ENCODE measurements at places on chromosomes 11 and 22. TPM values are rescaled to one million over a fixed set of nuclear protein-coding genes. Genes with fewer than 3 reads are reported as not detected.

GRCh38 chr11:10485646-10486045 lies 30.6 kb downstream of the AMPD3 start:
- no peaks in the 10 kb centered on the region for H3K4me1 ChIP-seq
- no peak for DNase-seq
- H3K27ac ChIP-seq: no peak overlapping the region
- no peak overlapping the region for H3K4me3 ChIP-seq
- no peaks in the 10 kb centered on the region for H3K36me3 ChIP-seq
- no peaks in the 10 kb centered on the region for H3K27me3 ChIP-seq

GRCh38 chr11:57834852-57835251 lies 73.2 kb downstream of the CTNND1 start:
- H3K27ac ChIP-seq: no peak overlapping the region
- no peak for DNase-seq
- no peaks in the 10 kb centered on the region for H3K4me1 ChIP-seq
- H3K27me3 ChIP-seq: no peaks in the 10 kb centered on the region
- H3K36me3 ChIP-seq: no peaks in the 10 kb centered on the region

GRCh38 chr11:134740590-134741261 lies 328.7 kb upstream of the B3GAT1 start:
- no peak overlapping the region for H3K27ac ChIP-seq
- no peak for DNase-seq
- no peaks in the 10 kb centered on the region for H3K4me1 ChIP-seq
- H3K4me3 ChIP-seq: no peak overlapping the region
- no peaks in the 10 kb centered on the region for H3K27me3 ChIP-seq

GRCh38 chr11:133897331-133897650 lies 52.0 kb upstream of the SPATA19 start:
- H3K4me1 ChIP-seq: no peaks in the 10 kb centered on the region
- no peaks in the 10 kb centered on the region for H3K36me3 ChIP-seq
- H3K27ac ChIP-seq: no peak overlapping the region
- H3K4me3 ChIP-seq: no peak overlapping the region
- no peaks in the 10 kb centered on the region for H3K27me3 ChIP-seq

DNA sequence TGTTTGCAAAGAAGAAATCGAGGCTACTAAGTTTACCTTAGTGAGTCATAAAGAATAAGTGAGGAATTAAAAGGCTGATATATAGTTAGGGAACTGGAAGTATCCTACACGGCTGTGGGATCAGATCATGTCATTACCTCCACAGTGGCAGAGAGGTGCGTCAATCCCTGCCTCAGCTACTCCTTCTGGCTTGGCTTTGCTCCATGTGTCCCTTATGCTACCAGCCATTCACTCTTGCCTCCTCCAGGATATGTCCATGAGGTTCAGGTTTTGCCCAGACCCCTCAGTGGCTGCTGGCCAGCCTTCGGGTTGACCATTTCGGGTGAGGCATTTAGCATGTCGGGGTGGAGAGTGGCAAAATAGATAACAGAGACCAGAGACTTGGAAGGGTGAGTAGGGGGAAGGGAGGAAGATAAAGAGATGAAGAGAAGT lies 153.4 kb downstream of the LDLRAD3 start:
- no peaks in the 10 kb centered on the region for H3K4me1 ChIP-seq
- no peak overlapping the region for H3K4me3 ChIP-seq
- no peak for DNase-seq

Gene IFT27
- 10.5 TPM for total RNA-seq

- H3K27ac ChIP-seq: no peak overlapping the region
- DNase-seq: peak; percentile 31
- H3K4me1 ChIP-seq: no peaks in the 10 kb centered on the region
- no peaks in the 10 kb centered on the region for H3K27me3 ChIP-seq
- H3K4me3 ChIP-seq: no peak overlapping the region
These were observed 195.7 kb downstream of the CTTN start for GRCh38 chr11:70594031-70594430.

DNA sequence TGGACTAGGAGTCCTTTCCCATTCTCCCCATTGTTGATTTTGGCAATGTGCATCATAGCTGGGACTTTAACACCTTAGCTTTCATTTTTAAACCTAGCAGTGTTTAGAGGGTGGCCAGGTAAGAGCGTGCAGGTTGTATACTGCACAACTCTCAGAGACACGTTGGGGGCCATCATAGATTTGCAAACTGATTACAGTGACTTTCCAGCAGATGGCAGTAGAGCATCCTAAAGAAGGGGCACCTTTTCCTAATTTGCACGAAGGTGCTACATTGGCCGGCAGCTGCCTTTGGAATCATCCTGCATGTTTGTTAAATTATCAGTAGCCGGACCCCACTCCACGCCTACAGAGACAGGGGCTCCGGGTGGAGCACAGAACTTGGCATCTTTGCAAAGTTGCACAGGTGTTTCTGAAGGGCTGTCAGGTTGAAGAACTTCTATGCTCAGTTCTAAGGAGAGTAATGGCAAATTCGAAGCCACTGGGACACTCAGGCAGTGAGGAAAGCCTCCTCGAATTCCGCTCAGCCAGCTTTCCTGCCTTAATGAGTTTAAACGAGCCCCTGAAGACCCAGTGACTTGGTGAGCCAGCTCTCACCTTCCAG lies 7.7 kb downstream of the LHFPL7 start:
- no peak overlapping the region for H3K4me3 ChIP-seq
- H3K4me1 ChIP-seq: no peaks in the 10 kb centered on the region
- H3K27me3 ChIP-seq: no peaks in the 10 kb centered on the region
- no peak overlapping the region for H3K27ac ChIP-seq
- no peak for DNase-seq

GRCh38 chr11:4008116-4008515 lies 86.5 kb upstream of the RRM1 start:
- no peak for DNase-seq
- no peaks in the 10 kb centered on the region for H3K27me3 ChIP-seq
- H3K4me1 ChIP-seq: no peaks in the 10 kb centered on the region
- no peak overlapping the region for H3K27ac ChIP-seq

Gene TEX12
- total RNA-seq: 0.31 TPM

GRCh38 chr11:548700-549603 lies 11.6 kb downstream of the LMNTD2 start:
- H3K36me3 ChIP-seq: no peaks in the 10 kb centered on the region
- no peak overlapping the region for H3K4me3 ChIP-seq
- no peaks in the 10 kb centered on the region for H3K27me3 ChIP-seq
- no peak overlapping the region for H3K27ac ChIP-seq
- no peak for DNase-seq

DNA sequence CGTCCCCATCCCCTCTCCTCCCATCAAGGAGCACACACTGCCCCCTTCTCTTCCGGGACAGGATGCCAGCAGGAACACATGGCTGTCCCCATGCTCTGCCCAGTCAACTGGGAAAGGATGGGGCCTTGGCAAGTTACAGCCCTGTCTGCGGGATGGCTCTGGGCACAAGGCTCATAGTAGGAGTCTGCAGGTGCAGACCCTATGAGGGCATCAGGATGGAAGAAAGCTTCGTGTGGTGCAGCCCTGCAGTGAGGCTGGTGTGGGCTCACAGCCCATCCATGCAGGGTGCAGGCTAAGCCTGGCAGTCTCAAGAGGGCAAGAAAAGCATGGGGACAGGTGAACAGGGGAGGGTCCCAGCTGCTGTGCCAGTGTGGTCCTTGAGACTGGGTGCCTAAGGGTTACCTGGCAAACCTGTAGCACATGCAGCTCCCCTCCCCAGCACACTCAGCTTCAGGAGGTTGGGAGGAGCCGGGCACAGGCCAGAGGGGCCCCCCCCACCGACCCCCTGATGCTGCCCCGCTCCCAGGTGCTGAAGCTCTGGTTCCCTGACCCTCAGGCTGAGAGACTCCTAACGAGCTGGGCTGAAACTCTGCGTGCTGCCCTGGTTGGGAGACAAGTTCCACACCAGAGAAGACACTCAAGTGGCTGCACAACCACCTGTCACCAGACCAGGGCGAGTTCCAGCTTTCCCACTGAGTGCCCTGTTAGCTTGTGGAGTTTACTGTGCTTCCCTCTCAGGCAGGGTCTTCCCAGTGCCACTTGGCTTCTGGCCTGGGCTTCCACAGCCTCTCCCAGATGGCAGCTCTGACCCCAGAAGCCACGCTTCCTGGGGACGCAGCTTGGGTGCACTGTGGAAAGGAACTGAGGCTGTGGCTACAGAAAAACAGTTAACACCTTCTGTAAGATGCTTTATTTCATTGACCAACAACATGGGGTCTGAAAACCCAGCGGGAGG lies 3.3 kb upstream of the SCARF2 start:
- H3K4me1 ChIP-seq: peaks cover 12% of the 10 kb centered on the region
- peaks cover 12% of the 10 kb centered on the region for H3K27me3 ChIP-seq
- peak; percentile 35 for DNase-seq
- no peak overlapping the region for H3K4me3 ChIP-seq

Gene SUSD2
- 0.79 TPM for total RNA-seq

Gene SIPA1
- 26.4 TPM for total RNA-seq

- no peaks in the 10 kb centered on the region for H3K27me3 ChIP-seq
- H3K36me3 ChIP-seq: no peaks in the 10 kb centered on the region
- DNase-seq: peak; percentile 64
- no peaks in the 10 kb centered on the region for H3K4me1 ChIP-seq
- H3K27ac ChIP-seq: no peak overlapping the region
- no peak overlapping the region for H3K4me3 ChIP-seq
These were observed 15.9 kb downstream of the PTPN5 start for GRCh38 chr11:18775492-18776292.

Gene EMID1
- 2.0 TPM for total RNA-seq

Gene MMP13
- not detected for total RNA-seq

GRCh38 chr11:12411393-12411792 lies 34.0 kb downstream of the PARVA start:
- H3K27me3 ChIP-seq: no peaks in the 10 kb centered on the region
- no peak overlapping the region for H3K27ac ChIP-seq
- no peak for DNase-seq

- no peaks in the 10 kb centered on the region for H3K4me1 ChIP-seq
- H3K27me3 ChIP-seq: no peaks in the 10 kb centered on the region
- no peak overlapping the region for H3K4me3 ChIP-seq
These were observed 337.0 kb downstream of the SHANK2 start for GRCh38 chr11:70915158-70915985.

- no peaks in the 10 kb centered on the region for H3K4me1 ChIP-seq
- no peaks in the 10 kb centered on the region for H3K36me3 ChIP-seq
- H3K27me3 ChIP-seq: no peaks in the 10 kb centered on the region
- no peak overlapping the region for H3K4me3 ChIP-seq
- no peak for DNase-seq
These were observed 22.6 kb upstream of the GNAZ start for GRCh38 chr22:23047742-23048141.

DNA sequence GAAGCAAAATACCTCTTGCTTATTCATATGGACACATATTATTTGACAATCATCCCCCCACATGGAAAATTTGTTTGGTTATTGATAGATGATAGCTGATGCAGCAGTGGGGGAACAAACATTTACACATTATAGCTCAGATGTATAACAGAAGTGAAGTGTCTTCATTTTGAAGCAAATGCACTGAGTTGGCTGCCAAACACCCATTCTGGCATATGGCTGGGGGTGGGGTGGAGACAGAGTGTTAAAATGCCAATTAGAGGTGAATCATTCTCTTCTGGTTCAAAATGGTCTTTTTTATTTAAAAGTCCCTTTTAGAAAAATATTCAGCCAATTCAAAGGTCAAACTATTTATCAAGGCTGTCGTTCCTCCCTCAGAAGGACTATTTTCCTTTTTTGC lies 157.3 kb upstream of the TRPC6 start:
- H3K4me3 ChIP-seq: no peak overlapping the region
- H3K27me3 ChIP-seq: no peaks in the 10 kb centered on the region
- H3K36me3 ChIP-seq: no peaks in the 10 kb centered on the region
- no peaks in the 10 kb centered on the region for H3K4me1 ChIP-seq

DNA sequence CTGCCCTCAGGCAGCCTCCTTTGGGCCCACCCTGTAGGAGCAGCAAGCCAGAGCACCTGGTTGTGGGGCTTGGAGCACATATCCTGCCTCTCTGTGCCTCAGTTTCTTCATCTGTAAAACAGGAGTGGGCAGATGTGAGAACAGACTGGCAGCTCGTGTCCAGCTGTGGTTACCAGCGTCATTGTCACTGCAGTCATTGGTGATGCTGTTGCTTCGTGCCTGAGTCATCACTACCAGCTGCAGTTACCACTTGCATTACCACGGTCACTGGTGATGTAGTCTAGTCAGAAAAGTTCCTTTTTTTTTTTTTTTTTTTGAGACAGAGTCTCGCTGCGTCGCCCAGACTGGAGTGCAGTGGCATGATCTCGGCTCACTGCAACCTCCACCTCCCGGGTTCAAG lies 20.4 kb downstream of the RSPH14 start:
- DNase-seq: no peak
- H3K27me3 ChIP-seq: no peaks in the 10 kb centered on the region
- H3K4me3 ChIP-seq: no peak overlapping the region
- H3K36me3 ChIP-seq: no peaks in the 10 kb centered on the region

DNA sequence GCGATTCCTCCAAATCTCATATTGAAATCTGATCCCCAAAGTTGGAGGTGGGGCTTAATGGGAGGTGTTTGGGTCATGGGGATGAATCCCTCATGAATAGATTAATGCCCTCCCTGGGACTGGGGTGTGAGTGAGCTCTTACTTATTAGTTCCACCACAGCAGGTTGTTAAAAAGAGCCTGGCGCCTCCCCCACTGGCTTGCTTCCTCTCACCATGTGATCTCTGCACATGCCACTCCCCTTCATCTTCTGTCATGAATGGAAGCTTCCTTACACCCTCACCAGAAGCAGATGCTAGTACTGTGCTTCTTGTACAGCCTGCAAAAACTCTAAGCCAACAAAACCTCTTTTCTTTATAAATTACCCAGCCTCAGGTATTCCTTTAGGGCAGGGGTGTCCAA lies 8.8 kb downstream of the RRAS2 start:
- no peak for DNase-seq
- H3K4me1 ChIP-seq: peaks cover 20% of the 10 kb centered on the region
- H3K27me3 ChIP-seq: no peaks in the 10 kb centered on the region

- H3K27me3 ChIP-seq: no peaks in the 10 kb centered on the region
- H3K27ac ChIP-seq: no peak overlapping the region
- H3K4me1 ChIP-seq: no peaks in the 10 kb centered on the region
- H3K36me3 ChIP-seq: no peaks in the 10 kb centered on the region
These were observed 37.2 kb downstream of the GRIK4 start for GRCh38 chr11:120548682-120549209.

Gene MIOX
- not detected for total RNA-seq

GRCh38 chr11:77080643-77081210 lies 14.0 kb downstream of the CAPN5 start:
- peaks cover 22% of the 10 kb centered on the region for H3K4me1 ChIP-seq
- H3K27me3 ChIP-seq: no peaks in the 10 kb centered on the region
- no peak overlapping the region for H3K27ac ChIP-seq
- no peak overlapping the region for H3K4me3 ChIP-seq
- H3K36me3 ChIP-seq: no peaks in the 10 kb centered on the region

DNA sequence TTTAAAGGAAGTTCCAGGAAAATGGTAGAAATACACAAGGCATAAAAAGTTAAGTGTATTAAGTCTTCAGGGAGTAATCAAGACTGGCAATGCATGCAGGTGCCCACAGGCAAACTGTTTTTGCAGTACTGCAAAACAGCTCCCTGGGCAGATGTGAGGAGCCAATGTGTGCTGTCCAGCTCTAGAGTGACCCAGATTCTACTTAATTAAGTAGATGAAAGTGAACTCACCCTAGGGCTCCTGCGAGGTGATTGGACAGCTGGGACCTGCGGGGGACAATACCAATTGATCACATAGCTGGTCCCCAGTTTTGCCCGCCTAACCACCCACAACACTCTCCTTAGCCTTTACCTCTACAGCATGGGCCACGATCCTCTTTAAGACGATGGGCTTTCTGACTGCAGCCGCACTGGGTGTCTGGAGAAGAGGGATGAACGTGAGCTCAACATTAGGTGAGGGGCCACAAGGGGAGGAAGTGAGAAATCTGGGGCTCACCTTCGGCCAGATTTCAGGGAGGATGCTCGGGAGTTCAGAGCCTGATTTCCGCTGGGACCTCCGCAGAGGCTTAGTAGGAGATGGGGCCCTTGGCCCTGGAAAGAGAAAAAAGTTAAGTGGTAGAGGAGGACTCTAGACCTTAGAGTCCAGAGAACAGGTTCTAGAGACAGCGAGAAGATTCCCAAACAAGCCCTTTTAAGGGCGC lies 556 bp downstream of the CDCA5 start:
- no peak for DNase-seq
- H3K27ac ChIP-seq: no peak overlapping the region
- no peaks in the 10 kb centered on the region for H3K27me3 ChIP-seq
- H3K4me1 ChIP-seq: no peaks in the 10 kb centered on the region
